ENCODE measurements at places on chromosomes 3 and 15.

DNA sequence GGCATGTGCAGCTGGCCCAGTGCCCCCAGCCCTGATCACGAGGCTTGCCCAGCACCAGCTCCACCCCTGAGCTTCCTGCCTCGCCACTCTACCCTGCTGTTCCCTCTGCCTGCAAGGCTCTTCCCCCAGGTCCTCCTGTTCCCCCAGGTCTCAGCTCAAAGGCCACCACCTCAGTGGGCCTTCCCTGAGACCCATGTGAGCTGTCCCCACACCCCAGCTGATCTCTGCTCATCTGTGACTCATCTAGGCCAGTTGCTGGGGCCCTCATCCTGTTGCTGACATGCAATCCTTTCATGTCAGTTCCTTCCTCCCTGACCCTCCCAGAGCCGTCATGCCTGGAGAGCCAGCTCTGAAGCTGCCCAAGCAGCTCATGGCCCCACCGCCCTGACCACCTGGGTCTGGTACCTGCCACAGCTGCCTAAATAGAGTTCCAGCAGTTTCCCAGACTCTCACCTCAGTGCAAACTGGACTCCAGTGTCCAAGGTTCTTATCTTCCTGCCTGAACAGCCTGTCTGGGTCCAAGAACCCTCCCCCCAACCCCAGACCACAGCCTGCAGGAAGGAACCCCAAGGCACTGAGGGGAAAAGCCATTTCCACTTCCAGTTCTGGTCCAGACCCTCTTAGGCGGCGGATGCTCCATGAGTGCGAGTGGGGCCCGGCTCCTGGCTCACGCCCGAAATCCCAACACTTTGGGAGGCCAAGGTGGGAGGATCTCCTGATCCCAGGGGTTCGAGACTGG lies 116.6 kb upstream of the IQSEC1 start:
- peak; percentile 23 for DNase-seq

DNA sequence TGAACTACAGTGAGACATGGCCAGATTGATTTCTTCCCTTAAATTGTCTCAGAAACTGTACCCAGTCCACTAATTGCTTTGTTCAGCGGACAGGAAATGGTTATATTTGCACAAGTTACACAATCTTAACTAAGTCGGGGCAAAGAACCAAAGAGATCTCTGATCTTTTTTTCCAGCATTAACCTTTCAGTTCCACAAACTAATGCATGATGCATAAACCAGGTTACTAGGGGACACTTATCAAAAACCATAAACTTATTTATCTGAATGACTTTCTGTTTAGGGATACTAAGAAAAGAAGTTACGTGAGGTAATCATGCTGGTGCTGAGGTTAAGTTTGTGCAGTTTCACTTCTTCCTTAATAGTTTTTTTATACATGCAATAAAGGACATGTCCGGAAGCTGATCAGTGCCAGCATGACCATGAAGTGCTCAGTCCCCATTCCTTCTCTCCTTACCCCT lies 22.4 kb downstream of the FNDC3B start:
- no peak for DNase-seq

DNA sequence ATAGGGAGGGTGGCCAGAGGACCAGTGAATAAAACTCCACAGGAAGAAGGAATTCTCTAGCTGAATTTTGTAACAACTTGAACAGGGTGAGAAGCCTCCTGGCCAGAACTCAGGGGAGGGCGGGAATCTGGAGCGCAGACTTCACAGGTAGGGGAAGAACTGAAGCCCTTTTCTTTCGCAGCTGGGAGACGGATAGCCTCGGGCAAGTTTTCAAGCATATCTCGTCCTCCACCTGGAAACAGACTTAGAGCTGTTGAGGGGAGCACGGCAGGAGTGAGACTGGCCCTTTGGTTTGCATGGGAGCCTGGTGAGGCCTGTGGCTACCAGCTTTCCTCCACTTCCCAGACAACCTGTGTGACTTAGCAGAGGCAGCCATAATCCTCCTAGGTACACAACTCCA lies 10.9 kb upstream of the RPL39L start:
- DNase-seq: no peak

DNA sequence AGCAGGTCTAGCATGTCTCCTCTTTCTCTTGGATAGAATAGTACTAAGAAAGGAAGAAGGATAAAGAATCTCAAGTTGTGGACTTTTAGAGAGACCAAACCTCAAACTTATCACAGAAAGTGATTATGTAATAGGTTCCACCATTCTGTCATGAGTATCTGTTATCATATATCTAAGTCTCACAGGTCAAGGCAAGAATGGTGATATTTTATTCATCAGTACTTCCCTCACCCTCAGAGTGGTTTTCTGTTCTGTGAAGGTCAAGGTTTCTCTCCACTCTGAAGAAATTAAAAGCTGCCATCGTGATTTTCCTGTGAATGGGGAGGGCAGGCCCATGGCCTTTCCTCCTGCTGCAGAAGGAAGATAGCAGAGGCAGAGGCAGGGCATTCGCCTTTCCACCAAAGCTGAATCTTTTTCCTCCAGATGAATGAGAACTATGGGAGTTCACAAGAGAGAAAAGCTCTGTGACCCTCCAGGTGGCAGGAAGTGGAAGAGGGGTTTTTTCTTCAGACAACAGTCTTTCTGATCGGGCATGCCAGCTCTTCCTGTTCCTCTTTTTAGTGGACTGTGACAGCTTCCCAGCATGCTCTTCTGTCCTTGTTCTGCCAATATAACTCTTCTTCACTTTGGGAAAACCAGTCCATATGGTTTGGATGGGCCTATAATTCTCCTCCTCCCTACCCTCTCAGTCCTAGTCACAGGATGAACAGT lies 37.1 kb upstream of the CCK start:
- DNase-seq: no peak

- DNase-seq: no peak
Measured at GRCh38 chr3:73499787-73500186, 125.0 kb downstream of the PDZRN3 start.

GRCh38 chr3:182235504-182235903 lies 523.8 kb downstream of the SOX2 start:
- no peak for DNase-seq

- DNase-seq: no peak
Measured at GRCh38 chr3:53822331-53822741, 23.9 kb downstream of the CHDH start.

DNA sequence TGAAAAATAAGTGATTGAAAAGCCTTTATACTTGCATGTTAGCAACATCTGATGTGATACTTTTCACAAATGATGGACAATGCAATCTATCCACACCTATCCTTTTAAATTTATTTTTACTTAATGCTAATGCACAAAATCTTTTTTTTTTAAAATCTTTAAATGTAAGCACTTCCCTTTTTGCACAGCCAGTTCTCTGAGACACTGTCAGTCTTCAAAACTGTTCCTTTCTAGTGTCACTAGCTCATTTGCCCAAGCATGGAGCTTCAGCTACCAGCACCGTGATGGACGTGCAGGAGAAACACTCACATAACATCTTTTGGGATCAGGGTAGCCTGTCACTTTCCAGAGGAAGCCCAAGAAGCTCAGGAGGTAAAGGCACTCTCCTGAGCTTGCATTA lies 50.1 kb downstream of the NR1D2 start:
- no peak for DNase-seq
